Esophagus mucosa (tissue), 1 donor: ENCODE measurements at places on chromosomes 11 and 22. TPM values are rescaled to one million over a fixed set of nuclear protein-coding genes. Genes with fewer than 3 reads are reported as not detected.

The OR52H1 gene
- total RNA-seq = not detected

The CCDC116 gene
- total RNA-seq = not detected

The CUL5 gene
- total RNA-seq = 23.4 TPM

The IFITM1 gene
- 59.8 TPM for total RNA-seq

The PDGFD gene
- total RNA-seq = 0.76 TPM

The DYNC2H1 gene
- total RNA-seq = 7.9 TPM

The BDNF gene
- total RNA-seq = 0.92 TPM

The ACTN3 gene
- total RNA-seq = 0.44 TPM

The SLC37A2 gene
- total RNA-seq = 15.5 TPM

The GRIK4 gene
- 0.08 TPM for total RNA-seq
